ENCODE measurements at places on chromosomes 12 and 14.

GRCh38 chr14:55752580-55753390 is 172.8 kb downstream of the KTN1 start:
- DNase-seq, result no peak

- no peak for DNase-seq
Observed at GRCh38 chr12:85260896-85261295, 19.1 kb upstream of the ALX1 start.

DNA sequence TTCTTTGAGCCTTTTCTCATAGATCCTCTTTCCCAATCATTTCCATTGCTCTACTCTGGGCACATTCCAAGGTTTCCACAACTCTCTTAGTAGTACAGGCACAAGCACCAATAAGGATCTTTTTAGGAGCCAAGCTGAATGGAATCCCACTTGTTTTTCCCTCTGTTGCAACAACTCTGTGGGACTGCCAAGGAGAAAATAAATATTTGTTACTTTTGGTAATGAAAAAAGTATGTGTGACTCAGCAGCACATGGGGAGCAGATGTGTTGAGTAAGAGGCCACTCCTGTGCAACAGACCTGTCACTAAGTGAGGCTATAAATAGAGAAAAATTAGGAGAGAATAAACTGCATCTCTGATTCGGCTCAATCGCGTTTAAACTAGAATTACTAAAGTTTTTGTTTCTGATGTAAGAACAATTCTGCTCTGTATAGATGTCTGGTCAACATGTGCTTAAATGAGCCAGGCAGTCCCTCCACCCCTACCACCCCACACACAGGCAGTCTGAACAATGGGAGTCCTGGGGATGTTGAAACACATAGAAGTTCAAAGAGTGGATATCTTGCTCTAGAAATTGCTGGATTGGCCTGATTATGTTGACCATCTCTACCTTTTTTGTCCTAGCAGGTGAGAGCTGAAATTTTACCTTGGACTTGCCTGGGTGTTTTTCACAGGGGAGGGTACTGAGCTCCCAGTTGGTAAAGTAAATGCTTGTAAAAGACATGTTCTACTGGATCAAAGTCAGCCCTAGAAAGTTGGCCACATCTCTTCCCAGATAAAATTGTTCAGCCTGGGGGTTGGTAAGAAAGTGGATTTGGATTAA is 244.3 kb upstream of the NOVA1 start:
- DNase-seq, result no peak

GRCh38 chr12:120874547-120875245 is 29.5 kb downstream of the SPPL3 start:
- DNase-seq, result no peak

GRCh38 chr14:66140213-66140918 is 345.8 kb upstream of the CCDC196 start:
- DNase-seq, result no peak

DNA sequence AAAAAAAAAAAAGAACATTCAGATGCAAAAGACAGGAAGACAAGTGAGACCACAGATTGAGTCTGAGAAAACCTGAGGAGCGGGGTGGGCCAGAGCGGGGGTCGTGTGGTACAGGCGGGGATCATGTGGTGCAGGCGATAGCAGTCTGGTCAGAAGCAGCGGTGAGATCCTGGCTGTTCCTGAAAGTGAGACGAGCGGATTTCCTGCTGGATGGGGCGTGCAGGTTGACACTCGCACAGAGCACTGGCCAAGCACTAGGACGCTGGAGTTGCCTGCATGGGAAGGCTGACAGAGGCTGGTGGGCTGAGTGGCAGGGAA is 35.7 kb downstream of the CDC42BPB start:
- no peak for DNase-seq

DNA sequence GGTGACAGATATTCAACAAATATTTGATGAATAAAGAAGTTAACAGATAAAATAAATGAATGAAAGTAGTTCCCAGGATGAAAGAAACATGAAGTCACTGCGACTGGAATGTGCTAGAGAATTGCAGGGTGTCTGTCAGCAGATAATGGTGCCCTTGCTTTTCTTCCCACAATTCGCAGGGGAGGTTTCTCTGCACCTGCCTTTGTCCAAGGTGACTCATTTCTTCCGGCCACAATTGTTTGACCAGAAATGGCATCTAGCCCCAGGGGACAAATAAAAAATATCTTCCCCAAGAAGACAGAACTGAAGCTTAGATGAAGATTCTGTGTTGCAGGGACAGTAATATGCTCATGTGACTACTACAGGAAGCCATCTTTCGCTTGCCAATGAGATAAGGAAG is 316.1 kb upstream of the TBX3 start:
- no peak for DNase-seq

DNA sequence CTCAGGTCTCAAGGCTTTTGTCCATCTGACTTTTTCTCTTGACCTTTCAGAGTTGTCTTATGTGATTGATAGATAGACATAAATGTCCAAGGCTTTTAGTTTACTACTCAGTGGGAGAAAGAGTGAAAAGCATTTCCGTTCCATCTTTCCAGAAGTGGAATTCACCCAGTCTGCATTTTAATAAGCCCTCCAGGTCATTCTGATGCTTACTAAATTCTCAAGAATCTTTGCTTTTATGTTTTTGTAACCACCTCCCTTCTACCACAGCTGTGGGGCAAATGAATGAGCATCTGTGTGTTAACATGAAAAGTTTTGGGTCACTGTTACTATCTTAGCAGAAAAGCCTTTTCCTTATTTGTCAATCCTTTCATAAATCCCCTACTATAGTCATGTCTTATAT is 251.4 kb downstream of the LRIG3 start:
- no peak for DNase-seq

GRCh38 chr14:52901357-52901980 is 49.4 kb downstream of the FERMT2 start:
- DNase-seq, result no peak

GRCh38 chr12:70197345-70197744 is 45.9 kb upstream of the CNOT2 start:
- no peak for DNase-seq

- no peak for DNase-seq
Observed at GRCh38 chr14:28754209-28754985, 12.2 kb upstream of the FOXG1 start.

All from activated gamma-delta T cell (primary cell).